ENCODE measurements at places on chromosomes 4 and X. TPM values are rescaled to one million over a fixed set of nuclear protein-coding genes. Genes with fewer than 3 reads are reported as not detected.

GRCh38 chr4:118224243-118224829 is 128.5 kb downstream of the PRSS12 start:
- no peak overlapping the region for H3K27ac ChIP-seq
- no peak overlapping the region for H3K4me3 ChIP-seq
- no peaks in the 10 kb centered on the region for H3K4me1 ChIP-seq
- H3K36me3 ChIP-seq: no peaks in the 10 kb centered on the region
- DNase-seq: no peak
- H3K27me3 ChIP-seq: no peaks in the 10 kb centered on the region

DNA sequence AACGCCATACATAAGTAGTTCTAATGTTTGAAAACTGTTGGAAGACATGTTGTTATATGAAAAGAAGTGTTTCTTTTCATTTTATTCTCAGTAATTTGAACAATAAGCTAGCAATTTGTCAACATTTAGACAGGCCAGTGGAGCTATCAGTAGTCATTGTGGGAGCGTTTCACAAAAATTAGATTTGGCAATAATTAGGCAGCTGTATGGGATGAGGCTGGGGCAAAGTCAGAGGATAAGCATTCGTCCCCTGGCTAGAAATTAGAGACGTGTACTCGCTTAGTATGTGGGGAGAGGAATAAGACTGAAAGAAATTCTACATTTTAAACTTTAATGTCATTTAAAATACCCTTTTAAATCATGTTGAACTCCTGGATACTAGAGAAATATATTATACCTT is 70.6 kb downstream of the TMEM144 start:
- no peak overlapping the region for H3K4me3 ChIP-seq
- no peaks in the 10 kb centered on the region for H3K36me3 ChIP-seq
- no peak overlapping the region for H3K27ac ChIP-seq
- H3K4me1 ChIP-seq: no peaks in the 10 kb centered on the region

DNA sequence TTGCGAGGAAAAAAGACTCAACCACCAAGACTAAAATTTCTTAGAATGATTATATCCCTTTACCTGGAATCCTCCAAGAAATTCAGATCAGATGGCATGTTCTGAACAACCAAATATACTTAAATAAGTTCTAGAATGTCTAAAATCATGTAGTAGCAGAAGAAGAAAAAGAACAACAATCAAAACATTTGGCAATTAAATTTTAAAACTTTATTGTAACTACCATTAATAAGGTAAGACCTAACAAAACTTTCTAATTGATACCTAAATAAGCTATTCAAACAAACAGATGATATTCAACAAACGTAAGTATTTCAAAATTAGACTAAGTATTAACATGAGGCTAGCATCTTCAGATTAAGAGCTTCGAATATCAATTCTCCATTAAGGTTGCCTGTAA is 4.3 kb downstream of the THOC2 start:
- DNase-seq: no peak
- H3K4me3 ChIP-seq: no peak overlapping the region
- H3K36me3 ChIP-seq: no peaks in the 10 kb centered on the region
- no peak overlapping the region for H3K27ac ChIP-seq
- H3K4me1 ChIP-seq: peaks cover 45% of the 10 kb centered on the region
- H3K27me3 ChIP-seq: no peaks in the 10 kb centered on the region

DNA sequence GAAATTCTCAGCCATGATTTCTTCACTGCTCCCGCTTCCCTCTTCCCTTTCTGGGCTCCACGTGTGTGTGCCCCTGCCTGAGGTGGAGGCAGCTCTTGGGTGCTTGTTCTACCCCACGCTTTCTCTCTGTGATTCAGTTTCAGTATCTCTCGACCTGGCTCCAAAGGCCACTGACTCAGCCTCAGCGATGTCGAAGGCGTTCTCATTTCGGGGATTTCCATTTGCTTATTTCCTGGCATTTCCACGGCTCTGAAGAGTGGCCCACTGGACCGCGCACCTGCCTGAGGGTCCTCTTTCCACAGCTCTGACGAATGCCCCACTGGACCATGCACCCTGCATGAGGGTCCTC is 52.4 kb downstream of the GAK start:
- H3K4me3 ChIP-seq: no peak overlapping the region
- peaks cover 37% of the 10 kb centered on the region for H3K36me3 ChIP-seq
- no peaks in the 10 kb centered on the region for H3K27me3 ChIP-seq
- no peak for DNase-seq

DNA sequence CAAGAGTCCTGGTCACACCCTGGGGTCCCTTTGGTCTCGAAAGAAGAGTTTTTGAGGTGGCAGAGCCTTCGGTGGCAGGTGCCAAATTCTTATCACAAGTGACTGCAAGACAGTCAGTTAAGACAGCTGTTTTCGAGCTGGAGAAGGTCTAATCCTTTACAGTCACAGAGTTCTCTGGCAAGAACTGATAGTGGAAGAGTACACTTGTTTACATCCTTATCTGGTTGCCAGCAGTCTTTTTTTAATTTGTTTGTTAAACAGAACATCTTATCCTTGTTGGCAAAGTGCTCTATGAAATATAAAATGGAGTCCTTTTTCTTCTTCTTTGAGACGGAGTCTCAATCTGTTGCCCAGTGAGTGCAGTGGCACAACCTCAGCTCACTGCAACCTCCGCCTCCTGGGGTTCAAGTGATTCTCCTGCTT is 50.4 kb upstream of the ELOVL6 start:
- H3K27ac ChIP-seq: no peak overlapping the region
- no peak overlapping the region for H3K4me3 ChIP-seq
- H3K4me1 ChIP-seq: no peaks in the 10 kb centered on the region
- no peak for DNase-seq

DNA sequence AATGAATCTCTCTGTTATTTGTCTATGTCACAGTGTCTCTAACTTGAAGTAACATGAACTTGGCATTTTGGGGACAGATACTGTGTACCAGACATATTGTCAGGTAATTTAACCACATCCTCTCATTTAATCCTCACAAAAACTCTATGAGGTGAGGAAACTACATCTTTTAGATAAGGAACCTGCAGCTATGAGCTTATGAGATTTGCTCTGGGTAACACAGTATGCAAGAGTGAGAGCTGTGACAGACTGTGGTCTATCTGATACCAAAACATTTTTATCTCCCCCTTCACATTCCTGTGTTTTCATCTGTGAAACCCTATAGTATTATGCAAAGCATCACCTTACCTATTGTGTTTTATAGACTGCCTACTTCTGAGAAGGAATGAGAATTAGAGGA is 58.4 kb upstream of the HS3ST1 start:
- no peak overlapping the region for H3K27ac ChIP-seq
- DNase-seq: no peak
- no peaks in the 10 kb centered on the region for H3K4me1 ChIP-seq
- no peaks in the 10 kb centered on the region for H3K27me3 ChIP-seq
- H3K36me3 ChIP-seq: no peaks in the 10 kb centered on the region

DNA sequence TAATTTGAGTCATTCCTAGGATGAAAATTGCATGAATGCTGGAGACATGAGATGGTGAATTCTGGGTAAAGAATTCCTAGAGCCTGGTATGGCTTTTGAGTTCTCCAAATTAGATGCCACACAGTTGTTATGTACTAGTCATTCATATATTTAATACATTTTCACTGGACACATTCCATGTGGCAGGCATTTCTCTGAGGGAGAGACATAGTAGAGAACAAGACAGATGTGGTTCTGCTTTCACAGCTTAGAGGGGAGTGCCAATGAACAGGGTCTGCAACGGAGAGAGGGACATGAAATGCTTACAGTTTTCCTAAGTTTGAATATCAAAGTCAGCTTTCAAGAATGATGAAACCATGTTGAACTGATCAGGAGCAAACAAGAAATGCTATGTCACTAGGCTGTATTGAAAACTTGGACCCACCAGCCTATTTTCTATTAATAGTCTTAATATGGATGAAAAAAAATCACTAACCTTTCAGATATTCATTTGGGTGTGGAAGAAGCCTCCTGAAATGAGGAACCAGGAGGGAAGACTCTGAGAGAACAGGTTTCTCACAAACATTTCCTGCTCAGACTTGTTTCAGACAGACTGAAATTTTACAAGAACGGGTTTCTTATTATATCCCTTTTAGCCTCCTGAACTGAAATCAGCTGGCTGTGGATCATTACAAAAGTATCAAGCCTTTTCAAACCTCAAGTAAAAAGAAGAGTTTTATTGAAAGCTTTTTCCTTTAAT is 276.0 kb upstream of the TET2 start:
- no peaks in the 10 kb centered on the region for H3K4me1 ChIP-seq
- no peak overlapping the region for H3K27ac ChIP-seq
- no peaks in the 10 kb centered on the region for H3K36me3 ChIP-seq
- H3K4me3 ChIP-seq: no peak overlapping the region
- DNase-seq: no peak
- H3K27me3 ChIP-seq: no peaks in the 10 kb centered on the region

- H3K4me3 ChIP-seq: no peak overlapping the region
- H3K4me1 ChIP-seq: no peaks in the 10 kb centered on the region
- no peak overlapping the region for H3K27ac ChIP-seq
- no peaks in the 10 kb centered on the region for H3K27me3 ChIP-seq
These were observed 129.6 kb downstream of the DCLK2 start for GRCh38 chr4:150207871-150208270.

DNA sequence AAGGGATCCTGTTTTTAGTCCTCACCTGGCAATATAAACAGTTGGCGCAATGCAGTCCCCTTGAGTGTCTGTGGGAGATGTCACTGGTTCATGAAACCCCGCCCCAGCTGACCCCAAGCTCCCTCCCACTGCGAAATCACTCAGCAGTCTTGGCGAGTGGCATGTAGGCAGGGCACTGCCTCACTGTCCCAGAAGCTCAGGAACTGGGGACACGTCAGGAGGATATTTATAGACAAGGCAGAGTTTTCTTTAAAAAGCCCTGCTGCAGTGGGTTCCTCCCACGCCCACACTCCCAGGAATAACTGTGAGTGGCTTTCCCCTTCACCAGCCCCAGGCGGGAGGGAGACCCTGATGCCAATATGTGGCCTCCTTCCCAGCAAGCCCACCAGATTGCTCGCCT is 44.3 kb upstream of the PPP2R2C start:
- no peak overlapping the region for H3K4me3 ChIP-seq
- no peaks in the 10 kb centered on the region for H3K27me3 ChIP-seq
- no peak for DNase-seq
- no peak overlapping the region for H3K27ac ChIP-seq
- no peaks in the 10 kb centered on the region for H3K36me3 ChIP-seq

- H3K4me1 ChIP-seq: no peaks in the 10 kb centered on the region
- H3K36me3 ChIP-seq: no peaks in the 10 kb centered on the region
- DNase-seq: no peak
- no peaks in the 10 kb centered on the region for H3K27me3 ChIP-seq
- H3K4me3 ChIP-seq: no peak overlapping the region
These were observed 8.4 kb upstream of the APLN start for GRCh38 chrX:129663171-129663570.

GRCh38 chrX:50067435-50068284 is 133.1 kb downstream of the AKAP4 start:
- no peaks in the 10 kb centered on the region for H3K36me3 ChIP-seq
- H3K4me1 ChIP-seq: no peaks in the 10 kb centered on the region
- no peak overlapping the region for H3K4me3 ChIP-seq
- no peaks in the 10 kb centered on the region for H3K27me3 ChIP-seq

GRCh38 chr4:19659101-19659500 is 592.6 kb upstream of the SLIT2 start:
- no peak overlapping the region for H3K27ac ChIP-seq
- DNase-seq: no peak
- no peaks in the 10 kb centered on the region for H3K27me3 ChIP-seq

GRCh38 chr4:60683973-60684372 is 516.2 kb upstream of the ADGRL3 start:
- no peaks in the 10 kb centered on the region for H3K4me1 ChIP-seq
- H3K4me3 ChIP-seq: no peak overlapping the region
- H3K27me3 ChIP-seq: no peaks in the 10 kb centered on the region

DNA sequence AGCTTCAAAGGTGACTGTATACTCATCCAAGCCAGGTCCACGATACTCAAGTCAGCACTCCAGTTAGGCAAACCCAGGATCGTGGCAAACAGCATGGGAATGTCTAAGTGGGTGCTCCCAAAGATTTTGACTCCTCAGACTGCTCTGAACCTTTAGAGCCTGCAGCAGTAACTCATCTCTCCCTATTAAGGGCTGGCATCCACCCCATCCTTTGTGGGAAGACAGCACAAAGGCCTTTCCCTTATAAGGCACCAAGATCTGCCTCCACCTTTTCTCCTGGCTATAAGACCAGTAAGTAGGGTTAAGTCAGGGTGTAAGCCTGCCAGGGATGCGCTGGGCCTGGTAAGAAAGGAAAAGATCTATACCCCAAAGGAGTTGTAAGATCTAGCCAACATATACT is 23.6 kb upstream of the SLC25A43 start:
- no peak for DNase-seq
- no peaks in the 10 kb centered on the region for H3K36me3 ChIP-seq

DNA sequence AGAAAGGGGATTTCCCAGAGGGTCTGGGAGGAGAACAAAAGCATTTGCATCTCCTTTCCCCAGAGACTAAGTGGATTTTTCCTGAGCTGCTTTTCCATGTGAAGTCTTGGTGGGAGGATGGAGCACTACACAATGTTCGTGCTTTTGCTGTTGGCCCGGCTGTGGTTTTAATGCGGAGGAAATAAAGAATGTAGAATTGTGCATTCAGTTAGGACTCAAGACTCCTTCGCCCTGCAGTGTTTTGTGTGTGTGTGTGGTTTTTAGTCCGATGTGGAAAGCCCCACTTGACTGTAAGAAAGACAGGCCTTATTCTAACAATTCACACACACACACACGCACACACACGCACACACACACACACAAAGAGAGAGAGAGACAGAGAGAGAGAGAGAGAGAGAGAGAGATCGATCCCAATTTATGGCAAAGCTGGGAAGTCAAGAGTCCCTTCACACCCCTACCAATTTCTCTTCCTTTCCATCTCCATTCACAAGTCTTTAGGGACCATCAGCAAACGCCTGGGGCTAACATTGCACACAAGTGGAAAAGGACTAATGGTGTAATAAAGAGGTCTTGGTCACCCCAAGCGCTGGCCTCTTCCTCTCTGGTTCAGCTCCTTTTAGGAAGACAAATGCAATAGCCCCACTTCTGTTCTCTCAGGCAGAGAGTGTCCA is 44.2 kb downstream of the CLDN34 start:
- H3K4me3 ChIP-seq: no peak overlapping the region
- no peaks in the 10 kb centered on the region for H3K36me3 ChIP-seq
- H3K4me1 ChIP-seq: no peaks in the 10 kb centered on the region
- no peaks in the 10 kb centered on the region for H3K27me3 ChIP-seq

- H3K4me1 ChIP-seq: peaks cover 28% of the 10 kb centered on the region
- H3K27me3 ChIP-seq: no peaks in the 10 kb centered on the region
- no peaks in the 10 kb centered on the region for H3K36me3 ChIP-seq
- no peak overlapping the region for H3K4me3 ChIP-seq
These were observed 25.8 kb downstream of the GAB1 start for GRCh38 chr4:143362349-143363046.

- H3K4me3 ChIP-seq: no peak overlapping the region
- no peak overlapping the region for H3K27ac ChIP-seq
- no peaks in the 10 kb centered on the region for H3K36me3 ChIP-seq
- no peaks in the 10 kb centered on the region for H3K27me3 ChIP-seq
These were observed 20.6 kb downstream of the NKX1-1 start for GRCh38 chr4:1385373-1386340.

- no peak overlapping the region for H3K4me3 ChIP-seq
- H3K36me3 ChIP-seq: no peaks in the 10 kb centered on the region
- H3K27me3 ChIP-seq: no peaks in the 10 kb centered on the region
- no peaks in the 10 kb centered on the region for H3K4me1 ChIP-seq
These were observed 120.8 kb downstream of the ADAMTS3 start for GRCh38 chr4:72448231-72448630.

Gene USP17L11
- total RNA-seq: not detected

Gene CWH43
- total RNA-seq: 11.6 TPM

Gene SPACA5
- total RNA-seq: not detected

Gene AFP
- total RNA-seq: not detected

Gene NPY5R
- under 0.01 TPM for total RNA-seq

Gene ARX
- total RNA-seq: not detected

Gene ARR3
- not detected for total RNA-seq

Gene ADH1B
- total RNA-seq: 468 TPM

Gene CT45A2
- not detected for total RNA-seq

Gene SEC24B
- 20.4 TPM for total RNA-seq

Gene F9
- not detected for total RNA-seq

Gene H2AZ1
- total RNA-seq: 109 TPM

Data from esophagus squamous epithelium (tissue), 5 donors.